ENCODE measurements at places on chromosomes 2 and 18.

GRCh38 chr2:229387866-229388265 lies 116.8 kb upstream of the PID1 start:
- DNase-seq: no peak

DNA sequence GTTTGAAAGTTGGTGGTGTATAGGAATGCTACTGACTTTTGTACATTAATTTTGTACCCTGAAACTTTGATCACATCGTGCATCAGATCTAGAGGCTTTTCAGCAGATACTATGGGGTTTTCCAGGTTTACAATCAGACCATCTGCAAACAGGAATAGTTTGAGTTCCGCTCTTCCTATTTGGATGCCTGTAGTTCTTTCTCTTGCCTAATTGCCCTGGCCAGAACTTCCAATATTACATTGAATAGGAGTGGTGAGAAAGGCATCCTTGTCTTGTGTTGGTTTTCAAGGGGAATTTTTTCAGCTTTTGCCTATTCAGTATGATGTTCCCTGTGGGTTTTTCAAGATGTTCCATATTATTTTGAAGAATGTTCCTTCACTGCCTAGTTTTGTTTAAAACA lies 633.5 kb downstream of the KCNJ3 start:
- no peak for DNase-seq

DNA sequence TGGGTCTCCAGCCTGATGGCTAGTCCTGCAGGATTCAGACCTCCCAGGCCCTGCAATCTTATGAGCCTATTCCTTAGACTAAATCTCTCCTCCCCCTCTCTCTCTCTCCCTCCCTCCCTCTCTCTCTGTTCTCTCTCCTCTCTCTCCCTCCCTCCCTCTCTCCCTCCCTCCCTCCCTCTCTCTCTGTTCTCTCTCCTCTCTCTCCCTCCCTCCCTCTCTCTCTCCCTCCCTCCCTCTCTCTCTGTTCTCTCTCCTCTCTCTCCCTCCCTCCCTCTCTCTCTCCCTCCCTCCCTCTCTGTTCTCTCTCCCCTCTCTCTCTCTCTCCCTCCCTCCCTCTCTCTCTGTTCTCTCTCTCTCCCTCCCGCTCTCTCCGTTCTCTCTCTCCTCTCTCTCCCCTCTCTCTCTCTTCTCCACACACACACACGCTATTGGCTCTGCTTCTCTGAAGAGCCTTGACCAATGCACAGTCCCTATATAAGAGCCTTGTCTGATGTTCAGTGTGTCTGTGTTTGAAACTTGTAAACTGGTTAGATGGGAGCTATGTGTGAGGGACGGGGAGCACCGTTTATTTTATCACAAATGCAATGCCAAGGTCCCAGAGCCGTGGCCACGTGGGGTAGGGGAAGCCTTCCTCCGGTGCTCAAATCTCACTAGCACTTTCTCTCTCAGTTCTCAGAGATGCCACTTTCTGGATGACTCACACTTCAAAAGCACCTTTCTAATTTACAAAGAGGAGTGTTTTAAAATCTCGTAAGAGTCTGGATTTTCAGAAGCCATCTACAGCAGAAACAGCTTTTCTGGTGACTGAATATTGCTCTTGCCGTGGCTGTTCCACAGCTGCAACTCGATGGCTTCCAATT lies 9.4 kb upstream of the PRLH start:
- DNase-seq: no peak

- DNase-seq: no peak
These were observed 238.4 kb downstream of the CMPK2 start for GRCh38 chr2:6627316-6627715.

GRCh38 chr18:7172611-7173010 lies 55.0 kb upstream of the LAMA1 start:
- DNase-seq: no peak

- no peak for DNase-seq
These were observed 3.5 kb upstream of the NAGK start for GRCh38 chr2:71064754-71065621.

All from activated T-cell treated with anti-CD3 and anti-CD28 coated beads, Interleukin-2, amount 50 U/mL, for 4 hours (primary cell).